SJCRH30 (cell line): ENCODE measurements at places on chromosomes 4 and X. TPM values are rescaled to one million over a fixed set of nuclear protein-coding genes. Genes with fewer than 3 reads are reported as not detected.

The HTN3 gene
- 0.36 TPM in 1 of 2 replicates, not detected in the other for total RNA-seq

The PRR27 gene
- not detected in 2 replicates for total RNA-seq

The C4orf36 gene
- total RNA-seq, result 0.75 TPM in 1 of 2 replicates, not detected in the other

The WWC2 gene
- total RNA-seq, result 23.3 and 23.7 TPM in 2 replicates

The SATL1 gene
- total RNA-seq, result 0.46 and 0.57 TPM in 2 replicates

The SHROOM4 gene
- total RNA-seq, result 6.8 TPM in 2 replicates

The MAGEA2B gene
- 2.2 and 4.7 TPM in 2 replicates for total RNA-seq

The TENM3 gene
- 57.4 and 58.5 TPM in 2 replicates for total RNA-seq

The SLC9B1 gene
- 0.22 and 0.91 TPM in 2 replicates for total RNA-seq

The ERCC6L gene
- total RNA-seq, result 34.8 and 36.6 TPM in 2 replicates

GRCh38 chrX:135651647-135652295 is 61.7 kb upstream of the CT45A1 start:
- no peak overlapping the region for H3K27ac ChIP-seq
- H3K4me3 ChIP-seq, result no peak overlapping the region
- H3K27me3 ChIP-seq, result no peaks in the 10 kb centered on the region
- no peak for DNase-seq

DNA sequence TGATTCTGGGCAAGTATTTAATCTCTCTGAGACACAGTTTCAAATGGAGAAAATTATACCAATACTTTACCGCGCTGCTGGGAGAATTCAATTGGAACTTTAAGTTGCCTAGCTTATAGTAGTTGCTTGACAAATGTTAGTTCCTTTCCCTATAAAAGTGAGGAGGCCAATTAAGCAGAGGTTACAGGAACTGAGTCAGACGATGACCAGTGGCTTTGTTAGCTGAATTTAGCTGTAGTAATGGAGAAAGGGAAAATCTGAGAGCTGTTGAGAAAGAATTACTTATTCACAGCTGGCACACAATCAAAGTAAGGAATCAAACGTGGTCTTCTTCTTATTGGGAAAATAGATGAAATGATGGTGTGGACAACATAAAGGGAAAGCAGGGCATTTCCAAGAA is 29.6 kb downstream of the SMARCA1 start:
- no peak overlapping the region for H3K4me3 ChIP-seq
- H3K36me3 ChIP-seq, result peaks cover 15% of the 10 kb centered on the region; the same call in 1 of the 2 replicates
- DNase-seq, result no peak

GRCh38 chrX:103215425-103215991 is 600 bp downstream of the BEX4 start:
- H3K27me3 ChIP-seq, result no peaks in the 10 kb centered on the region
- peak overlapping the region; percentile 77 for H3K27ac ChIP-seq
- H3K4me3 ChIP-seq, result peak overlapping the region; percentile 79
- H3K4me1 ChIP-seq, result no peaks in the 10 kb centered on the region
- H3K36me3 ChIP-seq, result peaks cover 6% of the 10 kb centered on the region; the same call in 1 of the 2 replicates

DNA sequence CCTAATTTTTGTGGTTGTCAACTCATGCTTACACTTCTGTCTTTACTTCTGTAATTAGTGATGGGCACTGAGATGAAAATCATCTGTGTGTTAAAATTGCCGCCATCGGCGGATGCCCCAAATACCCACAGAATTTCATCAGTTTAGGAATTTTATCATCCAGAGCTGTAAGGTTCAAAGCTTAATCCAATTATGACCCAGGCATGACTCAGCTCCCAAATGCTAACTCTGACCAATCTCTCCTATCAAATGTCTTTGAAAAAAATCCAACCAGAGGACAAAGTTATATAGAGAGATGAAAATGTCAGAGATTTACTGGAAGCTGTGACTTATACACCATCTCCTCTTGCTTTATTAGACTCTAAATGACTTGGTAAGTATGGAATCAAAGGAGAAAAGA is 1048.7 kb upstream of the PRKX start:
- H3K27me3 ChIP-seq, result no peaks in the 10 kb centered on the region
- no peaks in the 10 kb centered on the region for H3K4me1 ChIP-seq
- H3K36me3 ChIP-seq, result no peaks in the 10 kb centered on the region
- H3K27ac ChIP-seq, result no peak overlapping the region
- no peak overlapping the region for H3K4me3 ChIP-seq

GRCh38 chr4:59127743-59128142 is 2017.6 kb upstream of the IGFBP7 start:
- no peak for DNase-seq
- no peak overlapping the region for H3K27ac ChIP-seq
- H3K4me1 ChIP-seq, result peaks cover 2% of the 10 kb centered on the region; the same call in 1 of the 2 replicates
- no peaks in the 10 kb centered on the region for H3K27me3 ChIP-seq
- no peaks in the 10 kb centered on the region for H3K36me3 ChIP-seq

GRCh38 chrX:108362026-108362425 is 76.2 kb downstream of the COL4A6 start:
- no peaks in the 10 kb centered on the region for H3K27me3 ChIP-seq
- H3K4me3 ChIP-seq, result no peak overlapping the region
- no peaks in the 10 kb centered on the region for H3K4me1 ChIP-seq
- no peaks in the 10 kb centered on the region for H3K36me3 ChIP-seq
- H3K27ac ChIP-seq, result no peak overlapping the region
- DNase-seq, result no peak

GRCh38 chr4:75248770-75249407 is 265.3 kb downstream of the RCHY1 start:
- DNase-seq, result peak; percentile 36
- H3K36me3 ChIP-seq, result no peaks in the 10 kb centered on the region
- peak overlapping the region; percentile 51 for H3K27ac ChIP-seq
- peak overlapping the region; percentile 16; the same call in 1 of the 2 replicates for H3K4me3 ChIP-seq

DNA sequence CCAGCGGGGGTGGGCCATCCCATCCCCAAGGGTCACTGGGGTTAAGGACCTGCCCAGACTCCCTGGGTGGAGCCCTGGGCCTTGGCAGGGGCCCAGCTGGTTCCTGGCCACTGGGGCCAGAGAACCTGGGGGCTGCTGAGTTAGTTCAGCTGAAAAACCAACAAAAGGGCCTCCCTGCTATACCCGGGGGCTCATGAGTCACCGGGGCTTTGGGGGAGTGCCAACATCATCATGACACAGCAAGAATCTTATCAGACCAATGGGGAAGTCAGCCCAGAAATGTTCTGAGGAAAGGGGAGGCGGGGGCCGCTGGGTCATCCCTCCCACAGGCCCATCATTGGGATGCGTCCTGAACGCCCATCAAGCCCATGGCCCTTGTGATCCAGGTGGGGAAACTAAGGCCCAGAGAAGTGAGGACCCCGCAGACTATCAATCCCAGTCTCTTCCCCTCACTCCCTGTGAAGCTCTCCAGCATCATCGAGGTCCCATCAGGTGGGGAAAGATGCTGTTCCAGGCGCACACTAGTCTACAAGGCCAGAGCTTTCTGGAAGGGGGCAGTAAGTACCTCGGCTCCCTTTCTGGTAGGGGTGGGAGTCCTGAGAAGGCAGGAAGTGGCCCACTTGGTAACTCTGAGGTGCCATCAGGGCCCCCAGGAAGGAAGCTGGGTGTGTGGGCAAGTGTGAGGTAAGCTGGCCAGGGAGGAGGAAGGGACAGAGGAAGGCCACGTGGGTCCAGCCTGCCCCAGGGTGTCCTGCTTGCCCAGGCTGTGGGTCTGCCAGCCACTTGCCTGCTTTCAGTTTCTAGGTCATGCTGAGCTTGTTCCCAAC is 4.5 kb downstream of the G6PD start:
- H3K4me3 ChIP-seq, result no peak overlapping the region
- peak; percentile 67 for DNase-seq
- H3K36me3 ChIP-seq, result no peaks in the 10 kb centered on the region
- peaks cover 16% of the 10 kb centered on the region for H3K4me1 ChIP-seq

DNA sequence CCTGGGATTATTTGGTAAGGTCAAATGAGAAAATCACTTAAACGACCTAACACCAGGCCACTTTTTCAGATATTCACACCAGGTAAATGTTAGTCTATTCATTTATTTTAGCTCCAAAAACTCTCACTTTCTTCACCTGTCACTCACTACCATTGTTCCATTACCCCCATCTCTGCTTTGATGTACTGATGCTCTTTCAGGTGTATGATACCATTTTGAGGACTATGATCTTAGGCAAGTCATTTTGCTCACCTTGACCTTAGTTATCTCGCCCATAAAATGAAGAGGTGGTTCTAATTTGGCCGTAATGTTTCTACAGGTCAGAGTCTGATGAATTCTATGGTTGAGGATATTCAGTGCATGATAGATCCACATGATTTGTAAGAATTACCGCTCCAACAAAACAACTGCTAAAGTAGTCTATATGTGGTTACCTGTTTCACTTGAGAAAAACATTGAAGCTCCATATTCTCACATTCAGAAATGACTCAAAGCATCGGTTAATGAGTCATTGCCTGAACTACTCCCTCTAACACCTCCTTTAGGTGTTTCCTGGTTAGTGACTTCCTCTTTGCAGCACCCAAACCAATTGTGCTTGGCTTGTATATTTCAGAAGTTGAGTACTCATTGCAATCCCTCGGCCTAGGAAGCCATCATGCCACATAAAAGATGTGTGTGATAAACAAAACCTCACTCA is 4.5 kb downstream of the DTHD1 start:
- DNase-seq, result no peak
- H3K27me3 ChIP-seq, result no peaks in the 10 kb centered on the region
- H3K4me1 ChIP-seq, result no peaks in the 10 kb centered on the region

DNA sequence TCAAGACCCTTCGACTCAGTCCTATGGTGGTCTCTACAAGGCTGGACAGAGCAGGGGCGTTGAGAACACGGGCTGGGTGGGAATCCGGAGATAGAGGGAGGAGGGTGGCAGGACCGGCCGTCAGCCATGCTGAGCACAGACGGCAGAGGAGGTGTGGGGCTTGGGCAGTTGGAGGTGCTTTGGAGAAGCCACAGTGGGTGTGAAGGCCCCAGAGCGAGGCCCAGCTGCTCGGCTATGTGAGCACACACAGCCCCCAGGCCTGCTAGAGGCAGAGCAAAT is 4.2 kb downstream of the PDE6B start:
- H3K27ac ChIP-seq, result no peak overlapping the region
- no peak overlapping the region for H3K4me3 ChIP-seq
- peak; percentile 24 for DNase-seq
- no peaks in the 10 kb centered on the region for H3K4me1 ChIP-seq
- no peaks in the 10 kb centered on the region for H3K36me3 ChIP-seq
- H3K27me3 ChIP-seq, result no peaks in the 10 kb centered on the region

DNA sequence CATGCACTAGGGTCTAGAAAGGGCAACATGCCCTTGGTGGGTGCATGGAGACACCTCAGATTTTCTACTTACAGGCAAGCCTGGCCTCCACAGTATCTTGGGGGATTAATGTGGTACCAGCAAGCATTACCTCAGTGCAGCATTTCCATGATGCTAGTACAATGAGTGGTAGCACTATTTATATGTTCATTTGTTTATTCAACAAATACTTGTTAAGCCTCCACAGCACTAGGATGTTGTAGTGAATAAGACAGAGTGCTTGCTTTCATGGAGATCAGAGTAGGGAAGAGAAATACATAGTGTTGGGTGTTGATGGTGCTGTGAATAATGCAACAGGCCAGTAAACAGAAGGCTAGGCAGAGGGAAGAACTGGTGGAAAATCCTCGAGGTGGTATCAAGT is 133.4 kb downstream of the KLHL8 start:
- no peaks in the 10 kb centered on the region for H3K36me3 ChIP-seq
- H3K27me3 ChIP-seq, result no peaks in the 10 kb centered on the region
- no peak overlapping the region for H3K4me3 ChIP-seq
- DNase-seq, result no peak

GRCh38 chrX:49284212-49284611 is 14.6 kb downstream of the PPP1R3F start:
- H3K27ac ChIP-seq, result no peak overlapping the region
- H3K4me1 ChIP-seq, result no peaks in the 10 kb centered on the region
- no peaks in the 10 kb centered on the region for H3K36me3 ChIP-seq
- DNase-seq, result no peak
- H3K4me3 ChIP-seq, result no peak overlapping the region

DNA sequence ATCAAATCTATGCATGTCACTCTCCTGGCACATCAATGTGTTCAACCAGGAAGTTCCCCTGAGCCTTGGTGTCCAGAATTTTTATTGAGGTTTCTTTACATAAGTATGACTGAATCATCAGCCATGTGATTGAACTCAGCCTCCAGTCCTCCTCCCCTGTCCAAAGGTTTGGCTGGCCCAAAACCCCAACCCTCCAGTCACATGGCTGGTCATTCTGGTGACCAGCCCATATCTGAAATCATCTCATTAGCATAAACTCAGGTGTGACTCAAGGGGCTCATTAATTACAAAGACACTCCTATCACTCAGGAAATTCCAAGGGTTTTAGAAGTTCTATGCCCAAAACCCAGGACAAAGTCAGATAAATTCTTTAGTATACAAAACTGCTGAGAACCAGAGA is 20.6 kb upstream of the SUPT20HL2 start:
- H3K36me3 ChIP-seq, result no peaks in the 10 kb centered on the region
- no peak for DNase-seq
- H3K4me1 ChIP-seq, result no peaks in the 10 kb centered on the region
- H3K27me3 ChIP-seq, result no peaks in the 10 kb centered on the region
- no peak overlapping the region for H3K4me3 ChIP-seq
- no peak overlapping the region for H3K27ac ChIP-seq

- H3K27ac ChIP-seq, result no peak overlapping the region
- no peak overlapping the region for H3K4me3 ChIP-seq
- H3K36me3 ChIP-seq, result no peaks in the 10 kb centered on the region
- H3K27me3 ChIP-seq, result no peaks in the 10 kb centered on the region
- H3K4me1 ChIP-seq, result no peaks in the 10 kb centered on the region
Observed at GRCh38 chr4:156169011-156169410, 215.3 kb upstream of the CTSO start.

DNA sequence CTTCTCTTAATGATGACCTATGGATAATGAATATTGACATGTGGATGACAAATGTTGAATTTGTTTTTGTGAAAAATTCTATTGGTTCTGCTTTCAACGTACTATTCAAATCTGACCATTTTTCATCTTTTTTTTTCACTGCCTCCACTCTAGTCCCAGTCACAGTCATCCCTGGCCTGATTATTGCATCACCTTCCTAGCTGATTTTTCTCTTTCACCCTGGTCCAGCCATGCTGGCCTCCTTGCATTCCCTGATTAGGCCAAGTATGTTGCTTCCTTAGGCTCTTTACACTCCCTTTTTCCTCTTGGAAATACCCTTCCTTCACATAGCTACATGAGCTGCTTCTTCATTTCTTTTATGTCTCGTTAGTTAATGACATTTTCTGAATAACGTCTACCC is 58.1 kb upstream of the MAP9 start:
- H3K4me1 ChIP-seq, result no peaks in the 10 kb centered on the region
- no peak for DNase-seq
- no peaks in the 10 kb centered on the region for H3K27me3 ChIP-seq
- H3K36me3 ChIP-seq, result no peaks in the 10 kb centered on the region

GRCh38 chrX:135698924-135699323 is 14.5 kb upstream of the CT45A1 start:
- no peaks in the 10 kb centered on the region for H3K36me3 ChIP-seq
- DNase-seq, result no peak
- no peak overlapping the region for H3K27ac ChIP-seq
- H3K27me3 ChIP-seq, result no peaks in the 10 kb centered on the region
- H3K4me1 ChIP-seq, result no peaks in the 10 kb centered on the region
